D341Med (cell line): ENCODE measurements at places on chromosomes 4 and X.

- DNase-seq = no peak
Observed at GRCh38 chr4:5376015-5376414, 324.7 kb downstream of the STK32B start.

DNA sequence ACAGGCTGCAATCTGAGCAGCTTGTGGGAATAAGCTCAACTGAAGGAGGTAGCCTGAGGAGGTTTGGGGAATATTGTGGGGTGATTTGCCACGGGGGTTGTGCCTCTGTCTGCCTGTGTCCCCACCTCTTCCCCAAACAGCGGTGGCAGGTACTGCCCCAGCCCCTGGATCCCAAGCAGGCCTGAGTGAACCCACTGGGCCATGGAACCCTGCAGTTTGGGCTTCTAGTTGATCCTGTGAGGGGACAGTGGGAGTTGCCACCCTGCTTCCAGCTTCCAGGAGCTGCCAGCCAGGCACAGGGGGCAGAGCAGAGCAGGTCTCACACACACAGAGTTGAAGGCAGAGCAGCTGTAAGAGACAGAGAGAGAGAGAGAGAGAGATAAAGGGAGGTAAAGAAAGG, 97.4 kb downstream of the PJA1 start:
- no peak for DNase-seq

DNA sequence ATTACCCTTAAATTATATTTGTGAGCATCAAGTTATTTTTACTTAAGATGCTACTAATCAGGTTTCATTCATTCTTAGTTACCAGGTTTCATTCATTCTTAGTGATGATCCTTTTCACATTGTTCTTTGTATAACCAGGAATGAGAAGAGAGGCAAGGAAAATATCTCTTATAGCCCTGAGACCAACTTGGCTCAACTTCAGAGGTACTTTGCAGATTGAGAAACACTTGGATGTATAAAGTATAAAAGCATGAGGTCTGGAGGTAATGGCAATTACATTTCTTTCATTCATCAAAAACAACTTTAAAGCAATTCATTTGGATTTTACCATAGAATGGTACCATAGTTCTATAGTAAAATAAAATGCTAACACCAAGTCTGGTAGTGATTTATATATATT, 231.0 kb downstream of the PRDM5 start:
- DNase-seq = no peak

GRCh38 chr4:185222598-185222997, 13.2 kb downstream of the SNX25 start:
- no peak for DNase-seq

DNA sequence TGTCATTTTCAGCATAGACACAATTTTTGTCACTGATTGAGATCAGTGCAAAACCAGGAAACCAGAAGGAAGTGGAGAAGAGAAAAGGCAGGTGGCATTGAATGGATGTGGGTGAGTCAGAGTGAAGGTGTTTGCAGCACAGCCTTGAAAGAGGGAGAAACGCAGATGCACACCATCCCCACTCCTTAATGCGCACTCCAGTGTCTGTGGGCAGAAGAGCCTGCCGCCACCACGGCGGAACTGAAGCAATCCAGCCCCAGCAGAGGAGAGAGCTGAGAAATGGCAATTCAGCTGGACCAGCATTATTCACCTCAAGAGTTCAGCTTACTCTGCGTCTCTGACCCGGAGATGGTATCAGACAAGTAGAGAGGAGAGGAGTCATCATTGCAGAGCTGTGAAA, 393.1 kb upstream of the FRG1 start:
- no peak for DNase-seq

GRCh38 chr4:5812506-5813229, 80.2 kb downstream of the CRMP1 start:
- peak; percentile 74 for DNase-seq

- DNase-seq = no peak
Observed at GRCh38 chr4:7031558-7032449, 11.4 kb upstream of the TADA2B start.

GRCh38 chrX:46642145-46642544, 68.6 kb downstream of the CHST7 start:
- DNase-seq = peak; percentile 25
